ENCODE measurements at places on chromosomes 5 and 9.

GRCh38 chr5:95963650-95964410 lies 2.2 kb upstream of the ELL2 start:
- no peak for DNase-seq

DNA sequence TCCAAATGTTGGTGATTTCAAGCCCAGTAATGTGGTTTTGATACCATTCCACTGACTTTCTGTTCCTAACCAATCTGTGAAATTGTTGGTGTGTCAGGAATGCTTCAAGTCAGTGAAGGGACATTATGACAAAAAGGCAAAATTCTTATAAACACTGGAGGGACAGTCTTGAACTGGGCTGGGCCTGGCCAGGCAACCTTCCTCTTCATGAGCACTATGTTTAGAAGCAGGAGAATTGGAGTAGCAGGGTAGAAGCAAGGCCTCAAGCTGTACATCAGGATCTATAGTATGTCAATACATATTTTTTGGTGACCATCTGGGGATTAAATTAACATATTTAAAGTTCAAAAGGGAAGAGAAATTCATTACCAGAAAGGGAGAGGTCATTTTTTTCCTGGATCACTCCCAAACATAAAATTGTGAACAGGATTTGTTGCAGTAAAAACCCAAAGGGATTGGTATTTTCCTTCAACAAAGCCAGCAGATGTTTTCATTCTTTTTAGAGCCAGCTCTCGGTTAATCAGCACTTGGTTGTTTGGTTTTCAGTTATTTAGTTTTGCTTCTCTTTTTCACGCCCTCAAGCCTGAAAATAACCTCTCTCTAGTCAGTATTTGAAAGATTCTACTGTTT lies 77.9 kb upstream of the PIK3R1 start:
- no peak for DNase-seq

DNA sequence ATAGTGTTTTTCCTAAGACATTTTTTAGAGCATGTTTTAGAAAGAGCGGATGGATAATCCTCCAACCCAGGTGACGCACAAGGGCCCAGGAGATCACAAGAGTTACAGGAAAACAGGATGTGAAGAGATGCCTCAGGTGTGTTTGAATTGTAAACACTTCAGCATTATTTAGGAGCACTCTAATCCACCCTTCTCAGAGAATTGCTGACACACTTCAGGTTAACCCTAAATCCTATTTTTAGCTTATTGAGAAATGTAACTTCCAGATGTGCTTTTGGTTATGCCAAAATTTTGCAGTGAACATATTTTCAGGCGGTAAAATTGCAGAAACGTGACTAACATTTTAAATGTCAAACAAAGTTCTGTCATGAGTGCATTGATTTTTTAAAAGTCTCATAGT lies 755.4 kb upstream of the CTNND2 start:
- DNase-seq, result no peak

- no peak for DNase-seq
Measured at GRCh38 chr9:121395558-121395957, 25.5 kb upstream of the STOM start.

DNA sequence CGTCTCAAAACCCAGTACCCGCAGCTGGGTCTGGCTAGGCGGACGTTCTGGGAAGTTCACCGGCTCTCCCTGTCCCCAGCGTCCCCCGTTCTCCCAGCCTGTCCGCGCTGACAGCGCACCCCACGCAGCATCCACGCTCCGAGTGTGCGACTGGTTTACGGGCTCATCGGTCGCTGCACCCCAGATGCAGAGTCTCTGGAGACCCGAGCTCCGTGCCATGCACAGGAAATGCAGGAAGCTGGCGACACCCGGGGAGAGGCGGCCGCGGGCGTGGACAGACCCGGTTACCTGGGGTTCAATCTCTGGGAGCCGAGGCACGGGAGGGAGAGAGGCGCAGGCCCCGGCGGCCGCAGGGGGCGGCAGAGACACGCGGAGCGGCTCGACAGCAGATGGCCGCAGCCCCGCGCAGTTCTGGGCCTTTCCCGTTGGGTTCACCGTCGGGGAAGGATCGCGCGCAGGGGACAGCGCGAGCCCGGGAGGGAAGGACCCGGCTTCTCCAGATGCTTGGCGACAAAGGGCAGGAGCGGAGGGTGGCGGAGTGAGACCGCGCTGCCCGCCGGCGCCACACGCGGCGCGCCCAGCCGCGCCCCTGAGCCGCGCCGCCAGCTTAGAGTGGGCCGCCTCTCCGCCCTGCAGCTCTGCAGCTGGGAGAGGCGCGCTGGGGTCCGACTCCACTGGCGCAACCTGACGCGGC lies 558 bp downstream of the SHROOM1 start:
- peak; percentile 94 for DNase-seq

DNA sequence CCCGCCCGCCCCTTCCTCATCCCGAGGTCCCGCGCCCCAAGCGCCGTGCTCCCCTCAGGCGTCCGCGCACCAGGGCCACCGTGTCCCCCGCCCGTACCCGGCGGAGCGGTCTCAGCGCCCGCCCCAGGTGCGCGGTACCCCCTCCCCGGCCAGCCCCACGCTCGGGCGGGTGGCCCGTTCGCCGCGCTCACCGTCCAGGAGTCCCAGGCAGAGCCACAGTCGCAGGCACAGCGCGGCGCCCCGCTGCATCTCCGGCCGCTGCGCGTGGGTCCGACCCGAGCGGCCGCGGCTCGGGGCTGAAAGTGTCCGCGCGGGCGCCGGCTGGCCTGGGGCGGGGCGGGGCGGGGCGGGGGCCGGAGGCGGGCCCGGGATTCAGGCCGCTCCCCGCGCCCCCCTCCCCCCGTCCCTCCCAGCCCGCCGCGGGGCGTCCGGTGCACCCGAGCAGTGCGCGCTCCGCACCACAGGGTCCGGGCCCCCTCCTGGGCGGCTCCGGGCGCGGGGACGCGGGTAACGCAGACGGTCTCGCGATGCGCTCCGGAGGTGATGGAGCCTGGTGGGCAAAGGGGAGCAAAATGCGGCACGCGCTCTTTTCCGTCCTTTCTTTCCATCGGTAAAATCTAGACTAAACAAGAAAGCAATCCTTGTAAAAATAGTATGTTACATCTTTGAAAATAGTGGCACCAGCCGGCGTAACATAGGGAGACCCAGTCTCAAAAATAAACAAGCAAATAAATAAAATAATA lies at the start of gene FLT4:
TSS of gene FLT4 (minus strand) at position 304 of the 743 bp plus-strand sequence. CDS start at position 249, 55 bp downstream.
- DNase-seq, result no peak

- DNase-seq, result no peak
Measured at GRCh38 chr5:18932081-18932480, 1055.9 kb downstream of the CDH18 start.

DNA sequence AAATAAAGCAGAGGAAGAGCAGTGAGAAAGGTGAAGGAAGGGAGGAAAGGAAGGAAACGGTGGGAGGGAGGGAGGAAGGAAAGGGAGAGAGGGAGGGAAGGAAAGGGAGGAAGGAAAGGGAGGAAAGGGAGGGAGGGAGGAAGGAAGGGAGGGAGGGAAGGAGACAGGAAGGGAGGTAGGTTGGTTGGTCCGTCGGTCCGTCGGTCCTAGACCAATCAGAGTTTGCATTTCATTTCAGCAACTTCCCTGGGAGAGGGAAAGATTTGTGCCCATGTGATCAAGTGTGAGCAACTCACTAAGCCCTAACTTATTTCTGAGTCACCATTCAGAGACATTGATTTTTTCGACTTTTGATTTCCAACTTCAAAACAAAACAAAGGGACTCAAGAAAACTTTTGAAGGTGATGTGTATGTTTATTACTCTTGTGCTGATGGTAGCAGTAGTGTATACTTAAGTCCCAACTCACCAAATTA lies 18.8 kb downstream of the NANS start:
- DNase-seq, result no peak

DNA sequence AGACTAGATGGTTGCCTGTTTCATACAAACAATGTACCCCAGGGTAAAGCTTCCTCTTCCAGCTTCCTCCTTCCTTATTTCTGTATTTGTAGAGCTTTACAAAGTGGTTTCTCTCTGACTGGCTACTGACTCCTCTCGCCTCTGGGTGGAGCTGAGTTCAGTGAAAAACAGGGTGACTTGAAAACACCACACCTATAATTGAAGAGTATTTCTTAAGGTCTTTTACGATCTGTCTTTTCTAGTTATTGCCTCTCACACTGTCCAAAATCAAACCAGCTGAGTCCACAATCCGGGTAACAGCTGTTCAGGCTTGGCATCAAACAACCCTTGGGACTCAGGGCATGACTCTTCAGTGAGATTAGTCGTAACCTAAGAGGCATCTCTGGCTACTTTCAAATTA lies 200.4 kb downstream of the ARRDC3 start:
- no peak for DNase-seq

GRCh38 chr5:133234911-133235310 lies 183.1 kb downstream of the HSPA4 start:
- DNase-seq, result no peak

DNA sequence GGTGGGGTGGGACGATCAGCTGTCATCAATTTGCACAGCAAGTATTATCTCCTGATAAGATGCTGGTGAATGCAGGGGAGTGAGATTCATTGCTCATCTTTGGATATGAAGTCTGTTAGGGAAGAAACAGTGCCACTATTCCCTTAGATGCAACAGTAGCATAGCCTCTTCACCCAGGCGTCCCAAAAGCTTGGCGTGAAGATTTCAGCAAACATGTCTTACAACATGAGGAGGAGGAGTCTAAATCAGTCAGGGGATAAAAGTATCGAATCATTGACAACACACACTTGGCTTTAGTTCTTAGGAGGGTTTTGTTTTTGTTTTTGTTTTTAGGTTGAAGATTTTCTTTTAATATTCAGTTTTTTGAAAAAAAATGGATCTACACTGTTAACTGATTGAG lies 26.5 kb downstream of the SNX18 start:
- no peak for DNase-seq

GRCh38 chr9:95940265-95940664 lies 64.8 kb downstream of the ERCC6L2 start:
- DNase-seq, result no peak

DNA sequence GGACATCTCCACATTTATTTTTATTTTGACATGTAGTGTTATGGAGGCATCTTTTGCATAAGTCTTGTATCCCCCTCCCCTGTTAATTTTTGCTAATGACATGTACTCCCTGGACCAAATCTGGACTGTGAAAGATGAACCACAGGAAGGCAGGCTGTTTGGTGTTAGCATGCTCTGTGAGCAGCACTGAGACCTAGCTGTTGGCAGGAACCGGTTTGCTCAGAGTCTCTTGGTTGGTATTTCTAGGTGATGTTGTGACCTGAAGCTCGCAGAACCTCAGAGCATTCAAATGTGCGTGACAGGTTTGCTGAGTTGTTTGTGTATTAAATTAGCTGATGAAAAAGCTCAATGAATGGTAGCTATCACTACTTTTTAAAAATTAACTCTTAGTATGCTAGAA lies 53.6 kb upstream of the PHF2 start:
- DNase-seq, result no peak

DNA sequence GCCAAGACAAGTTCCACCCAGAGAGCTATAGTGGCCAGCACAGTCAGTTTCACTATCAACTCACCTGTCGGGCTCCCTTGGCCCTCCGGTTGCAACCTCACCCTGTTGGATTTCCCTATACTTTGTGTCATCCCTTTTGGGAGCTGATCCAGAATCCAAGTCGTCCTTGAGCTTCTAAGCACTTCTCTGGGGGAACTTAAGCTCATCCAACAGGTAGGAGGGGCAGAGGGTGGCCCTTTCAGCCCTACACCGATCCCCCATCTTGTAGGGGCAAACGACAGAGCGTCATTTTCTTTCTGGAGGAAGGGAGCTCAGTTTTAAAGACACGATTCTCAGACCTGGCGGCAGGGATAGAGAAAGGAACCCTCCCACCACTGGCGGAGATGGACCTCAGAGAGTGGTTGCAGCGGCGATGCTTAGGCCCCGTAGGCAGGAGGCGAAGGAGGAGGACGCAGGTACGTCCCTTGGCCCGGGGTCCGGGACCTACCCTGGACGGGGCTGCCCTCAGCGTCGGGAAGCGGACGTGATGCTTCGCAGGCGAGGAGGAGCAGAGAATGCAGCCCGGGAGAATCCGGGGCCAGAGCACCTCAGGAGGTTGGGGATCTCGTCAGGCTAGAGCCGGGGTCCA lies 519 bp downstream of the ZER1 start:
- no peak for DNase-seq

DNA sequence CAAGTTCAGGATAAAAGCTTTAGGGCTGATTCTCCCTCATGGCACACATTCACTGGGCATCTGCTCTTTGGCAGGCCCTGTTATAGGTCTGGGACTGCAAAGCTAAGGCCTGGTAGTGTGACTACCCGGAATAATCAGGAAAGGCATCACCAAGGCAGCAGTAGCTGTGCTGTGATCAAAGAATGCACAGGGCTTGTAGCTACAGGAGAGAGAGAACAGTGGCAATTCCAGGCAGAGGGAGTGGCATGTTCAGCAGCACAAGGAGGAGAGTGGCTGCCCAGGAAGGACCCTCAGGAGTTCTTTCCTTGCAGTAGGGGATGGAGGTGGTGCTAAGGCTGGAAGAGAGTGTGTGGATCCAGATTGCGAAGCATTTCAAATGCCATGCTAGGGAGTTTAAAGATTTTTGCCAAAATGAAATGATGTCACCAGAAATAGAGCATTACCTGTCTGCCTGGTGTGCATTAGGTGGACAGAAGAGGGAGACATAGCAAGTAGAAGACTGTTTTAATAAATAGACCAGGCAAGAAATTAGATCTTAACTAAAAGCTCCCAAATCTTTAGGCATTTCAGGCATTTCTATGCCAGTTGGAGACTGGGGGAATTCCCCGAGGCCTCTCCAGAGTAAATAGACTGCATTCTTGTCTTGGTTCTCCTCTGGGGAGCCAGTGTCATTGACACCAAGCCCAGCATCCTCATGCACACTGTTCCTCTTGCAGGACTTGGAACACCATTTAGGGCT lies 69.1 kb downstream of the GPR21 start:
- no peak for DNase-seq

DNA sequence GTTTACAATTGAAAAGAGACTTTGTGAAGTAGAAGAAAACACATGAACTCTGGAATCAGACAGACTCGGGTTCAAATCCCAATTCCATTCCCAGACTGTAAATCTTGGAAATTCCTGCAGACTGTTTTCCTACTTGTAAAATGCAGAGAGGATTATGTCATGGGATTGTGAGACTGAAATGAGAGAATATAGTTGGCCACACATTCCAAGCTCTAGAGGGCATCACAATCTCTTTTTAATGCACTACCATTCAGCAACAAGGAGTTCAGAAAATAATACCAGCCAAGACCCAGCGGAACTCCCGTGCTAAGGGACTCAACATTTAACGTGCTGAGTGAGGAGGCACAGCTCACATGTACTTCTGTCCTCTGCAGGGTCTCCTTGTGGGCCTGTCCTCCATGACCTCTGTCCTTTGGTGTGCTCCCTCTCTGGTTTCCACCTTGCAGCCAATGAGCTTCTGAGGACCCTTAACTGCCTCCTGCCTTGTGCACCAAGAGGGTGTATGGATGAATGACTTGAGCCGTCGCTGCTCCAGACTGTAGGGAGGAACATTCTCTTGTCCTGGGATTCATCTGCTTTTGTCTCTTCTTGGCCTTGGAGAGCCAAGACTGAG lies 263.5 kb downstream of the NTRK2 start:
- no peak for DNase-seq

DNA sequence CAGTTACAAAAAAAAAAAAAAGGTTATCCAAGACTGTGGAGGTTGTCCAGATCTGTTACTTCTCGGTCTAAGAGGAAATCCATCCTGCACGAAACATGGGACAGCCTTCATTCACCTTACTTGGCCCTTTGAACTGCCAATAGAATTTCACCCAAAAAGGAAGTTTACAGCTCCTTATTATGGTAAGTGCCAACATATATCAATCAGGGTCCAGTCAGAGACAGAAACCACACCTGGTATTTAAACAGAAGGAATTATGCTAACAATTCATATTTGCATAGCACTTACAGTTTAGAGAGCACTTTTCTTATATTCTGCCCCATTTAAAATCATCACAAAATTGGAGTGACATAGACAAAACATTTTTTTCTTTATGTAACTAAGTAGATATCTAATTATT lies 93.6 kb upstream of the PTPN3 start:
- no peak for DNase-seq

GRCh38 chr9:129173296-129174101 lies 4.6 kb downstream of the IER5L start:
- no peak for DNase-seq
